Kidney glomerular epithelial cell (primary cell): ENCODE measurements at places on chromosomes 11 and 22.

DNA sequence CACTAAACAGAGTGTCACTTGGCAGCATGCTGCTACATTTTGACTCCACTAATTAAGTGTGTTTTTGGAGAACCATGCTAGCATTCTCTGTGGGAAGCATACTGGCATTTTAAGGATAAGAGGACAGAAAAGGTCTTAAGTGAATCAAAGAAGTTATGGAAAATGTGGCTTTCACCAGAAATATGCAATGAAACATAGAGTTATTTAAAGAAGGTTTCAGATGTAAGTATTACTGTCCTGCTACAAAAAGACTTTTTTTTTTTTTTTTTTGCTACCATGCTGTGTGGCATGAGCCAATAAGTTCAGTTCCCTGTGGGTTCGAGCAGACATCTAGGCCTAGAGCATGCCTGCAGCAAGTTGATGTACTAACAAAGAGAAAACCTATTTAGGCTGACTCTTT, 187.6 kb downstream of the MSANTD4 start:
- DNase-seq = no peak

- no peak for DNase-seq
Measured at GRCh38 chr11:10488121-10488933, 33.3 kb downstream of the AMPD3 start.

- no peak for DNase-seq
Measured at GRCh38 chr11:17864478-17864941, 129.9 kb downstream of the KCNC1 start.

DNA sequence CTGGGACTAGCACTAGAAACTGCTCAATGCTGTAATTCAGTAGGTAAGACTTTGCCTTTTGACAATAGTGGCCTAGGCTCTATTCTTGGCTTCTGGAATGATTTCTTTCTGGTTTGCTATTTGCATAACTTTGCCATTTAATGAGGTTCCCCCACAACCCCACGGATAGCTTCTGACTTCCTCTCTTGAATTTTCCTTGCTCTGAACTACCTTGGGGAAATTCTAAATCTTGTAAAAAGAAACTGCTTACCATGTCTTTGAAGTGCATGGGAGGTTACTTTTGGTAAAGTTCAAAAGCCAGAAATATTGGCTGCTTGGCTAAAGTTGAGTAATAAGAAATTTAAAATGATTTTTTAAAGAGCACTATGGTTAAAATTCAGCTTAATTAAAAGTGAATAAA, 35.3 kb downstream of the CARD18 start:
- DNase-seq = no peak
